Caco-2 (cell line): ENCODE measurements at places on chromosomes 13 and 19.

- no peaks in the 10 kb centered on the region for H3K36me3 ChIP-seq
- no peaks in the 10 kb centered on the region for H3K27me3 ChIP-seq
- H3K4me3 ChIP-seq: no peak overlapping the region
- peaks cover 22% of the 10 kb centered on the region for H3K4me1 ChIP-seq
- peak; percentile 10 for DNase-seq
- no peak overlapping the region for H3K27ac ChIP-seq
These were observed 2.2 kb downstream of the FRY start for GRCh38 chr13:32033744-32034143.

DNA sequence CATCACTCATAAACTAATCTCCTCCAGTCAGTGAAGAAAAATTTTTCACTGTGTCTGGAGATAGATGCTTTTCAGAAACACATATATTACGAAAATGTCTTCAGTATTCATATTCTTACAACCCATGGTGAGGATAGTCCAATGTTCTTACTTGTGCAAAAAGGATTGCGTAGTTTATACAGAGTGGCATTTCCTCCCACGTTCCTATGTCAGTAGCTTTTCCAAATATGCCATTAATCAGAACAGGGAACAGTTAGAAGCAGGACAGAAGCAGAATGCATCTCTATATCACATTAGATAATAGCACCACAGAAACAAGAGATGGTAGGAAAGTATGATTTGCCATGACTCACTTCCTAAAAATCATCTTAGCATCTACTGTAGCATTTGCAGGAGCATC lies 282.9 kb downstream of the SLITRK5 start:
- H3K36me3 ChIP-seq: no peaks in the 10 kb centered on the region
- no peak for DNase-seq
- H3K27ac ChIP-seq: no peak overlapping the region
- no peaks in the 10 kb centered on the region for H3K27me3 ChIP-seq
- no peaks in the 10 kb centered on the region for H3K4me1 ChIP-seq

- peaks cover 21% of the 10 kb centered on the region for H3K4me1 ChIP-seq
- H3K27me3 ChIP-seq: no peaks in the 10 kb centered on the region
- no peak overlapping the region for H3K4me3 ChIP-seq
- no peak overlapping the region for H3K27ac ChIP-seq
These were observed 575 bp downstream of the SMIM44 start for GRCh38 chr19:3482507-3483225.

DNA sequence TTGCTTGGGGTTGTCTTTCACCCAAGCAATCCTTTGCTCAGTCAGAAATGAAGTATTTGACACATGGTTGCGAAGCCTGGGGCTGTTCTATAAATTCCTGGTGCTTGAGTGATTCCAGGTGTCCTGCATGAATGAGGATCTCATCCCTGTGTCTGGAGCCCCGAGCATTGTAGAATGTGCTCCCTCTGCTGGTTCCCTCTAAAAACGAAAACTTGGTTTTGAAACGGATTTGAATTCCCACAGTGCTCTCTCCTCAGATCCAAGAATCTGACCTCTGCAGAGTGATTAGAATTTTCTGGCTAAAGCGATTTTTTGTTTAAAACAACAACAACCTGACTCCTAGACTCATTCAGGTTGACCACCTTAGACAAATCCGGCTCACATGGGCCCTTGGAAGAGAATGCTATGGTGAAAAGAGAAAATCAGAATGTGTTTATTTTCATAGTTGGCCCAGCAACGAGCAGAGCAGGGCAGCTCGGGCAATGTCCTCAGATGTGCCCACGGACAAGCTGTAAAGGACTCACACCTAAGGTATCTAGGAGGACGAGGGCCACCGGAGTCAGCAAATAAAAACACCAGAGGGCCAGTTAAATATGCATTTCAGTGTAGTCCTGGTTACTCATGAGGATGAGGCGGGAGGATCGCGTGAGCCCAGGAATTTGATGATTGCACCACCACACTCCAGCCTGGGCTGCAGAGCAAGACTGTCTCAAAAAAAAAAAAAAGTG lies 8.7 kb upstream of the ATP12A start:
- no peaks in the 10 kb centered on the region; the same call in 1 of the 2 replicates for H3K27me3 ChIP-seq
- peak overlapping the region; percentile 63 for H3K27ac ChIP-seq
- H3K4me1 ChIP-seq: peaks cover 17% of the 10 kb centered on the region

GRCh38 chr19:34229721-34230120 lies 24.6 kb upstream of the GARRE1 start:
- H3K27ac ChIP-seq: no peak overlapping the region
- H3K4me1 ChIP-seq: no peaks in the 10 kb centered on the region
- H3K4me3 ChIP-seq: no peak overlapping the region
- DNase-seq: no peak
- peaks cover 1% of the 10 kb centered on the region; the same call in 1 of the 2 replicates for H3K36me3 ChIP-seq
- H3K27me3 ChIP-seq: no peaks in the 10 kb centered on the region

GRCh38 chr13:48234566-48235340 lies 1.7 kb downstream of the ITM2B start:
- H3K36me3 ChIP-seq: no peaks in the 10 kb centered on the region; the same call in 1 of the 2 replicates
- no peaks in the 10 kb centered on the region for H3K27me3 ChIP-seq
- DNase-seq: no peak
- peaks cover 15% of the 10 kb centered on the region; the same call in 1 of the 2 replicates for H3K4me1 ChIP-seq

DNA sequence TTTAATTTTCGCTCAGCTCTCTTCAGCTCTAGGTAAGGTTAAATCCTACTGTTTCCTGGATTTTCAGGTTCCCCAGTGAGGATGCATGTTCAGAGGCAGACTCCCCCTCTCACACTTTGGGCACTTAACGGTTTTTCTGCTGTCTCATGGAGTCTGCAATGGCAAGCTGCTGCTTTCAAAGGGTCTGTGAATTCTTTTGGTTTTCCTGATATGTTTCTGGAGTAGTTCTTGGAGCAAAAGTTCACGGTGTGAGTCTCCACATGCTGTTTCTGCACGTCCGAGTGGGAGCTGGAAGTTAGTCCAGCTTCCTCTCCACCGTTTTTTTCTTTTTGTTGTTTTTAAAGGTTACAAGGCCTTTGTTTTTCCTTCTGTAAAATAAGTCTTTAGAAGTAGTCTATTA lies 35.4 kb downstream of the DNAJC15 start:
- no peak for DNase-seq
- no peak overlapping the region for H3K27ac ChIP-seq
- peaks cover 79% of the 10 kb centered on the region for H3K4me1 ChIP-seq
- H3K4me3 ChIP-seq: no peak overlapping the region
- H3K36me3 ChIP-seq: no peaks in the 10 kb centered on the region

- no peak for DNase-seq
- no peak overlapping the region for H3K4me3 ChIP-seq
- H3K4me1 ChIP-seq: no peaks in the 10 kb centered on the region
- no peak overlapping the region for H3K27ac ChIP-seq
These were observed 14.6 kb downstream of the GSX1 start for GRCh38 chr13:27806744-27807387.

DNA sequence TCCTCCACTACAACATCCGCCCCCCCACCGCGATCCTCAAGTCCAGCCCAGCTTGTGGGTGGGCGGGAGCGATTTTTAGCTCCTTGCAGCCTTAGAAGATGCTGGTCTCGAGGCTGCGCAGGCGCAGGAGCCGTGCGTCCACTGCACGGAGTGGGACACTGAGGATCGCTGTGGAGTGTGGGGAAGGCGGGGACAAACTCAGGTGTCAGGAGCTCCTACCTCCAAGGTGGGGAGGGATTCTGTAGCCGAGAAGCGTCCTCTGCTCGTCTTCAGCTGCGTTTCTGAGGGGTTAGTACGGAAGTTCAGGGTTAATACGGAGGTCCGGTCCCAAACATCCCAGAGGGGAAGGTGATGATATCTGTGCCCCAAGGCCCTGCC lies at the start of gene RTBDN:
TSS of gene RTBDN (minus strand) at position 14 of the 378 bp plus-strand sequence. CDS start 4,600 bp downstream, outside the sequence.
- DNase-seq: no peak
- H3K27ac ChIP-seq: no peak within 1 kb of the TSS
- no peaks in the 10 kb centered on the region for H3K27me3 ChIP-seq
- no peaks in the 10 kb centered on the region for H3K36me3 ChIP-seq
- H3K4me1 ChIP-seq: peaks cover 16% of the 10 kb centered on the region

DNA sequence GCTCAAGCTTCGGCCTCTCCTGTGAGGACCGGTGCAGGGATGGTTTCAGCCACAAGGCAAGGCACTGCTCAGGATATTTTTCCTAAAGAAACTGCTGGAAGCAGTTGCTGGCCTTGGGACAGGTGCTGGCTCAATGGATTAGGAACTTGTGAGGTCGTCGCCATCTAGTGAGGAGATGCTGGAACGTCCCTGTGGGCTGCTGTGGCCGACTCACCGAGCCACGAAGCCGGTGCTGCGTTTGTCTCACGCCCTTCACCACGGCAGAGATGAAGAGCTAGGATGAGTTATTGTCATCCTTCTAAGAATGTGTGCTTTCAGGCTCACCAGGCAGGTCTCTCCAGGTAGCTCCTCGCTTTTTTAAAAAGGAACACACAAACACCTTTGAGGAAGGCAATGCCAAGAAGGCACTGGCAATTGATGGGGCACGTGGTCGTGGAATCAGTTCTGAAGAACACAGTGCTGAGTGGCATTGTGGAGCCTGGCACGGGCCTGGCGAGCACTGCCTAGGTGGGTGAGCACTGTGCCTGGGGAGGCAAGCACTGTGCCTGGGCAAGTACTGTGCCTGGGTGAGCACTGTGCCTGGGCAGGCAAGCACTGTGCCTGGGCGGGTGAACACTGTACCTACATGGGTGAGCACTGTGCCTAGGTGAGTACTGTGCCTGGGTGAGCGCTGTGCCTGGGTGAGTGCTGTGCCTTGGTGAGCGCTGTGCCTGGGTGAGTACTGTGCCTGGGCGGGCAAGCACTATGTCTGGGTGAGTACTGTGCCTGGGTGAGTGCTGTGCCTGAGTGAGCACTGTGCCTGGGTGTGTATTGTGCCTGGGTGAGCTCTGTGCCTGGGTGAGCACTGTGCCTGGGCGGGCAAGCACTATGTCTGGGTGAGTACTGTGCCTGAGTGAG lies 140.4 kb downstream of the TEX29 start:
- no peak overlapping the region for H3K27ac ChIP-seq
- H3K4me3 ChIP-seq: no peak overlapping the region
- DNase-seq: peak; percentile 53
- peaks cover 1% of the 10 kb centered on the region; the same call in 1 of the 2 replicates for H3K27me3 ChIP-seq
- no peaks in the 10 kb centered on the region for H3K4me1 ChIP-seq
- H3K36me3 ChIP-seq: no peaks in the 10 kb centered on the region

DNA sequence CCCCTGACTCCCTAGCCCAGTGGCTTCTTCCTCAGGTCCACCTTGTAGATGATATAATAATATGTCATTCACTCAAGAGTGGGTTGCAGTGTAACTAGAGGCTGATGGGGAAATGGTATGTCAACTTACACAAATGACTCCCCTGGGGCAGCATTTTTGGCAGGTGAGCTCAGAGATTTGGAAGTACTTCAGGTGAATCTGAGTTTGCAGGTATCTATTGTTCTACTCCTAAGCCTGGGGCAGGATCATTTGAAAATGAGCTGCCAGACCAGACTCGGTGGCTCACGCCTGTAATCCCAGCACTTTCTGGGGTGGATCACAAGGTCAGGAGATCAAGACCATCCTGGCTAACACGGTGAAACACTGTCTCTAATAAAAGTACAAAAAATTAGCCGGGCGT lies 11.6 kb upstream of the CNMD start:
- H3K4me1 ChIP-seq: no peaks in the 10 kb centered on the region; the same call in 1 of the 2 replicates
- no peak overlapping the region for H3K4me3 ChIP-seq

DNA sequence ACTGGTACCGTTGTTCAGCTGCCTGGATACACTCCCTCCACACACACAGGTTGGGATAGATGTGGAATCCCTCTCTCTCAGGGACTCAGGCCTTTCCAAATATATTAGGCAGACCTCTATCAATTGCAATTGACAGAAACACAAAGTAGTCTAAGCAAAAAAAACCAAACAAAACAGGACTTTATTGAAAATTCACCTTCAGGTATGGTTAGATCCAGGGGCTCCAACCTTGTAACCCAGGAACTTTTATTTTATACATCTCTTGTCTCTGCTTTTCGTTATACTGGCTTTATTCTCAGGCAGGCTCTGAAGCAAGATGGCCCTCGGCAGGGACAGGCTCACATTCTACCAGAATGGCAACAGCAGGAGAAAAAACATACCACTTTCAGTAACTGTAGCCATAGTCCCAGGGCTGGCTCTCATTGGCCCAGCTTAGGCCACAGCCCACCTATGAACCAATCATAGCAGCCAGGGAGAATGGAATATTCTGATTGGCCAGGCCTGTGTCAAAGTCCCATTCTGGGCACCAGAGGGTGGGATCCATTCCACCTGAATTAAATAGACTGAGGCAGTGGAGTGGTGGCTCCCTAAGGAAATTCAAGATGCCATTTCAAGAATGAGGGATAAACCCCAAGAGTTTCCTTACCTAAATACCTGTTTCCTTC lies 13.1 kb upstream of the CEACAM19 start:
- DNase-seq: no peak
- H3K4me3 ChIP-seq: no peak overlapping the region
- H3K36me3 ChIP-seq: peaks cover 33% of the 10 kb centered on the region
